ENCODE measurements at places on chromosomes 13 and 19.

- DNase-seq = no peak
These were observed 210.9 kb downstream of the GPC5 start for GRCh38 chr13:91609353-91609752.

GRCh38 chr19:38417544-38418506 lies 8.2 kb downstream of the RASGRP4 start:
- peak; percentile 21 for DNase-seq

DNA sequence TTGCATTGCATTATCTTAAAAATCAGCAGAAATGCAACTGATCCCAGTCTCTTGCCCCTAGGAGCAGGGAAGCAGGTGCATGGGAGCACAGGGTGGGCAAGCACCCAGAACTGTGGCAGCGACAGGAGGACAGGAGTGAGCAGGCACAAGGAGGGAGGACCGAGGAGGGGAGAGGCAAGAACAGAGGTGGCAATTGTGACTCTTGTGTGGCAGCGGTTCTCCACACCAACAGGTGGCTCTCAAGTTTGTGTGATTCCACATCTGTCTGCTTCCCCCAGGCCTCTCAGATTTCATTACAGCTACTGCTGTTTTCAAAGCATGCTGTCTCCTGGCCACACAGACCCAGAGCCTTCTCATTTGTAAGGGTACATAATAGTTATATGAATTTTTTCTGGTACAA lies 108.5 kb downstream of the STK24 start:
- no peak for DNase-seq

- DNase-seq = no peak
These were observed 818.9 kb downstream of the OLFM4 start for GRCh38 chr13:53847502-53847901.

DNA sequence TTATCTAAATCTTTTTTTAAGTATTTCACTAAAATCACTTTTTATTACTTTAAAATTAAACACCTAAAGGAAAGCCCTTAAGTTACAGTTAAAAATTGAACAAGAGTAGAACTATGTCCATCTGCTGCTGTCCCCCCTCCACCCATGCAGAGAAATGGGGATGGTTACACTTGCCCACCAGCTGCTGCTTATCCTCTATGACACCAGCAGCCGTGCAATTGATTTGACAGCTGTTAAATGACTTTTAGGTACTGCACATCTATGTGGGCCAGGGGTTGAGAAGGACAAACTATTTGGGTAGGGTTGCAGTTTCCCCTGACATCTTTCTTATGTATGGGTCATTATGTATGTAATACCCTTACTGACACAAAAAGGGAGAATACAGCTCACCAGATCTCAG lies 77.2 kb downstream of the TBC1D4 start:
- DNase-seq = no peak

DNA sequence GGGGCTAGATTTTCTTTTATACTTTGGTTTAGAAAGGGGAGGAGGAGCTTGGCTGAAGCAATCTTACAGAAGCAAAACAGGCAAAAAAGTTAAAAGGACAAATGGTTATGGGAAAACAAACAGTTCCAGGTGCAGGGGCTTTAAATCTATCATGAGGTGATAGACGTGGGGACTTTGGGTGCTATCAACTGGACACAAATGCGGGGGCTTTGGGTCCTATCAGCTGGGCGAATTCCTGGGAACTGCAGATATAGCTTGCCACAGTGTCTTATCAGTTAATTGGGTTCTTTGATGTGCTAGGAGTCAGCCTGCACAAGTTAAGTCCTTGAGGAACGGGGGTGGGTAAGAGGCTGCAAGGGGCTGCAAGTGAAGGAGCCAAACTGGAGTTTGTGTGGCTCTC lies 260.6 kb downstream of the TUBA3C start:
- no peak for DNase-seq

DNA sequence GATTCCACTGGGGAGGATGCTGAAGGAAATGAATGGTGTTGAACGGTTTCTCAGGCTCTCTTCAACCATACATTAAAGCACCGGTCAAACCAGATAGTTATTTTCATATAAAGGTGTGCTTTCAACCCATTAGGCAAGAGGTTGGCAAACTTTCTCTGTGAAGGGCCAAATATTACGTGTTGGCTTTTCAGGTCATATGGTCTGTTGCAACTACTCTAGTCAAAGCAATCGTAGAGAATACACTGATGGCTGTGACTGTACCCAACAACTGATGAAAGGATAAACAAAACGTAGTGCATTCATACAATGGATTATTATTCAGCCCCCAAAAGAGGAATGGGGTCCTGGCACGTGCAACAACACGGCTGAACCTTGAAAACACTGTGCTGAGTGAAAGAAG lies 5.8 kb downstream of the ZSCAN5A start:
- DNase-seq = no peak

- no peak for DNase-seq
These were observed 58.9 kb downstream of the RXFP2 start for GRCh38 chr13:31798189-31798588.

DNA sequence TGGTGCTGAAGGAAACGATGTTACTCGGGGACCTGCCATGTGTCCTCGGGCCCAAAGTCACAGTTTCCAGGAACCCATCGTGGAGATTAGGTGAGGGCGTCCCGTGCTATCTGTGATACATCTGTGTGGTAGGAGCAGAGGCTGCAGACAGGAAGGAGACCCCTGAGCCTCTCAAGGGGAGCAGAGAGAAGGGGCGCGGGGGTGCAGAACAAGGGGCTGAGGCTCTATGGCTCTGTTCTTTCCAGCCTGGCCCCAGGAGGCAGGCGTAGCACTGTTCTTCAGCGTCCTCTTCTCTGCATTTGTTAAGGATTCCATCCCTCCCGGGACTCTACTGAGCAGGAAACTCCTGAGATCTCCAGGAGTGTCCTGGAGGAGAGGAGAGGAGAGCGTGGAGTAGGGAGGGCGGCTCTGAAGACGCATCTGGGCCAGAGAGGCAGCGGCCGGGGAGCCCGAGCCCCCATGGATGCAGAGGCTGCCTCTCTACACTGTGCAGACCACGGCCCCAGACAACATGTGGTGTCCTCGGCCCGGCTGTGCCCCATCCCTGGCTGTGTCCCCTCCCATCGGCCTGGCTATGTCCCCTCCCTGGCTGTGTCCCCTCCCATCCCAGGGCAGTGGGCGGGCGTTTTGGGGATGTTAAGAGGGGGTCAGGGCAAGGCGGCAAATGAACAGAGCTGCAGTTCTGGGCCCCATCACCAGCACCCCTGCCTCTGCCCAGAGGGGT lies 118.0 kb downstream of the ATP11A start:
- DNase-seq = no peak

DNA sequence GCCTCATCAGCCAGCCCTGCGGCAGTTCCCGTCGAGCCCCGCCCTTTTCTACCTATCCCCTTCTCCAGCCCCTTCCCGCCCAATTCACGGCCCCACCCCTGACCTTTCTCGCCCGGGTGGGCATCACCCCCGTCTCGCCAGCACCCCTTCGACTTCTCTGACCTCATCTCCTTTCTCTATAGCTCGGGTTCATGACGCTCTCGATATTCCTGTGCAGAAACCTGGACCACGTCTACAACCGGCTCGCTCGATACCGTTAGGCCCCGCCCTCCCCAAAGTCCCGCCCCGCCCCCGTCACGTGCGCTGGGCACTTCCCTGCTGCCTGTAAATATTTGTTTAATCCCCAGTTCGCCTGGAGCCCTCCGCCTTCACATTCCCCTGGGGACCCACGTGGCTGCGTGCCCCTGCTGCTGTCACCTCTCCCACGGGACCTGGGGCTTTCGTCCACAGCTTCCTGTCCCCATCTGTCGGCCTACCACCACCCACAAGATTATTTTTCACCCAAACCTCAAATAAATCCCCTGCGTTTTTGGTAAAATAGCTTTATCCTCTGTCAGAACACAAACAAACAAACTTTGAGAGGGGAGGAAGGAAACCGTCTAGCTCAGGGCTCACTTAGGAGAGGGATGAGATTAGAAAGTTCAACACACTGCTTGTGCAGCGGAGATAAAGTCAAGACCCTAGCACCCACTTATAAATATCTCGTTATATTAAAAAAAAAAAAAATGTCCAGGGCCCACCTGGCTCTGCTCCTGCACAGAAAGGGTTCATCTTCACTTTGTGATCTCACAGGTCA lies 5.1 kb downstream of the CD37 start:
- DNase-seq = no peak

- DNase-seq = no peak
These were observed 17.4 kb downstream of the FNDC3A start for GRCh38 chr13:48993150-48993549.

GRCh38 chr13:59279576-59279975 lies 884.2 kb downstream of the DIAPH3 start:
- DNase-seq = no peak

GRCh38 chr13:72316716-72317115 lies 410.7 kb downstream of the MZT1 start:
- no peak for DNase-seq

GRCh38 chr19:45960595-45961235 lies 12.9 kb downstream of the NOVA2 start:
- no peak for DNase-seq

DNA sequence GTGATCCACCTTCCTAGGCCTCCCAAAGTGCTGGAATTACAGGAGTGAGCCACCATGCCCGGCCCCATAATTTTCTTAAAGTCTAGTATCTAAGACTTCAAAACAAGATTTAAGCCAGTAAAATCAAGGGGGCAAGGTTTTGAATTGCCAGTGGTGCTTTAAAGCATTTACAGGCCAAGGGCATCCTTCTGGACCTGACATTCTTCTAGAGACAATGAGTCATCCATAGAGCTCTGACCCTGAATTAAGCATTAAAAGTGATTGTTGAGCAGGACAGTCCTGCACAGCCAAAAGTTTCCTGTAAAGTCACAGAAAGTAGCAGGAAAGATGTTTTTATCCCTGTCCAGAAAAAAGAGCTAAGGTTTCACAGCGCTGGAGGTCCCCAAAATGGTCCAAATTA lies 50.9 kb upstream of the ATP12A start:
- no peak for DNase-seq

GRCh38 chr13:77751513-77752456 lies 54.3 kb downstream of the SLAIN1 start:
- peak; percentile 26 for DNase-seq

DNA sequence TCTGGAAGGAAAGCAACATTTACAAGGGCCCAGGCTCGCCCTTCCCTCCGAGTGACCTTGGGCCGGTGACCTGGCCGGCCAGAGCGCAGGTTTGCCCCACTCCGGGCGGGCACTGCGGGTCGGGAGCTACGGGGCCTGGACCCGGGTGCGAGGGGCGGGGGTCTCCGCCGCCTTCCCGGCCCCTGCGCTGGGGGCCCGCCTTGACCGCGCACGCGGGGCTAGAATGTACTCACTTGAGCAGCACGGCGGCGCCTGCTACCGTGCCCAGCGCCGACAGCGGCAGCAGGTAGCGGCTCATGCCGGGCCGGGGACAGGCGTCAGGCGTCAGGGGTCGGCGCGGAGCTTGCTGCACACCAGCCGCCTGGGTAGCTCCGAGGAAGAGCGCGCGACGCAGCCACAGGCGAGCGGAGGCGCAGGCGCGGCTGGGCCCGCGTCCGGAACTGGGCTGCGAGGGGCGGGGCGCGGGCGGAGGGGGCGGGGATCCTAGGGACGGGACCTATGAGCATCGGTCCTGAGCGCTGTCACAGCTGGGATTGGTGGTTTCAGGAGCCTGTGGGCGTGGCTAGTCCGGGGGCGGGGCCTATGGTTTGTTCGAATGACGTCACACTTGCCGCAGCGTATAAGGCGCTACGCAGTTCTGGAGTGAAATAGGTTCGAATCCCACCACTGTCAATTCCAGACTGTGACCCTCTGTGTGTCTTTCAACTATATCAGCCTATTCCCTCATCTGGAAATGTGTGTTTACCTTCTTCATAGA lies at the start of gene RDH13:
Gene RDH13 (minus strand): TSS at position 414 of the 757 bp plus-strand sequence. CDS start 116 bp downstream, at position 298.
- DNase-seq = peak; percentile 97

- no peak for DNase-seq
These were observed 314.2 kb downstream of the DLEU7 start for GRCh38 chr13:50529154-50529882.

DNA sequence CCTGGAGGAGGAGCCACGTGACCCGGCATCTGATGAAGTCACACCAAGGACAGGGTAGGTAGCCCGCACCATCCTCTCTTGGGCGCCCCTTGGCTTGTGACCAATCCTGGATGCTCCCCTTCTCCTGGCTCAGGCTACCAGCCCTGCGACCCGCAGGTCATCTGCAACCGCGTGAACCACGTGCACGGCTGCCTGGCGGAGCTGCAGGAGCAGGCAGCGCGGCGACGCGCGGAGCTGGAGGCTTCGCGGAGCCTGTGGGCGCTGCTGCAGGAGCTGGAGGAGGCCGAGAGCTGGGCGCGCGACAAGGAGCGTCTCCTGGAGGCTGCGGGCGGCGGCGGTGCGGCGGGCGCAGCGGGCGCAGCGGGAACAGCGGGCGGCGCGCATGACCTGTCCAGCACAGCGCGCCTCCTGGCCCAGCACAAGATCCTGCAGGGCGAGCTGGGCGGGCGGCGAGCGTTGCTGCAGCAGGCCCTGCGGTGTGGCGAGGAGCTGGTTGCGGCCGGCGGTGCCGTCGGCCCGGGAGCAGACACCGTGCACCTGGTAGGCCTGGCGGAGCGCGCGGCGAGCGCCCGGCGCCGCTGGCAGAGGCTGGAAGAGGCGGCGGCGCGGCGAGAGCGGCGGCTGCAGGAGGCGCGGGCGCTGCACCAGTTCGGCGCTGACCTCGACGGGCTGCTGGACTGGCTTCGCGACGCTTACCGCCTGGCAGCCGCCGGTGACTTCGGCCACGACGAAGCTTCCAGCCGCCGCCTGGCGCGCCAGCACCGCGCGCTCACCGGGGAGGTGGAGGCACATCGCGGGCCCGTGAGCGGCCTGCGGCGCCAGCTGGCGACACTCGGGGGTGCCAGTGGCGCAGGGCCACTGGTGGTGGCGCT lies 45.9 kb downstream of the SPTBN4 start:
- no peak for DNase-seq

DNA sequence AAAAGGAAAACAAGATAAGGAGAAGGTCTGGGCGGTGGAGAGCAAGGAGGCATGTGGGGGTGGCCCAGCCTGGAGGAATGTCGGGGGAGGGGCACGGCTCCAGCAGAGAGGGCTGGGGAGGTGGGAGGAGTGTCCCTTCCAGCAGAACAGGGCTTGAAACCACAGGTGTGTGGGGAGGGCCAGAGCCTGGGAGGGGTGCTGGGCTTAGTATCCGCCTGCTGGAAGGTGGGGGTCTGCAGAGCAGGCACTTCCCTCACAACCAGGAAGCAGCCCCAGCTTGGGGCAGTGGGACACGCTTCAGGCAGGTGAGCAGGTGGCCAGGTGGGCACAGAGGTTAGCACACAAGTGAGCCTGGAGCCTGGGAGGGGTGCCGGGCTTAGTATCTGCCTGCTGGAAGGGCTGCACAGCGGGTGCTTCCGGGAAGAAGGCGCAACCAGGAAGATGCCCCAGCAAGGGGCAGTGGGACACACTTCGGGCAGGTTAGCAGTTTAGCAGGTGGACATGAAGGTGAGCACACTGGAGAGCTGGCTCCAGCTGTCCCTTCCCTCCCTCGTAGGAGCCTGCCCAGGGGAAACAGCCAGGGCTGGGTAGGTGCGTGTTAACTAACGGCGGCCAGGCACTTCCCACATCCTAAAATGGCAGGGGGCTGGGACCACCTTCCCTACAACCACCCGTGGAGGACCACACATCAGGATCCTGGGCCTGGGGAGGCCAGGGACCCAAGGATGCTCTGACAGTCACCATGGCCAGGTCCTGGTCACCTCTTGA lies 3.0 kb downstream of the GAS6 start:
- DNase-seq = no peak

- DNase-seq = no peak
These were observed 25.9 kb downstream of the FAM216B start for GRCh38 chr13:42807241-42807640.

GRCh38 chr19:42919757-42920079 lies 2.0 kb upstream of the PSG6 start:
- DNase-seq = no peak
